ENCODE measurements at places on chromosomes 3 and 15.

DNA sequence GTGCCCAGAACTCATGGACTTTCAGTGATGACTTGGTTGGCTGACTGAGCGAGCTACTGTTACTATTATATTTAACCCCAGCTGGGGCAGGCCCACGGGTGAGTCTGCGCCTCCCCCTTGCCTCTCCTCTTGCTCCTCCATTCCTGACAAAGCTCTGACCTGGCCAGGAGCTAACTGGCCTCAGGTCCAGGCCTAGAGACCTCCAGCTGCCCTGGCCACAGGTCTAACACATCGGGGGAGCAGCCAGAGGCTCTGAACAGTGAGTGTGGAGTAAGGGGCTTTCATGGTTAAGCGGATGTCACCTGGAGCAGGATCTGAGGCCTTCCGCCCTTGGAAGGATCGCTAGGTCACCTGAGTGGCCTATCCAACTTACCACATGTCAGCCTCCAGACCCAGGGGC is 96.3 kb upstream of the HERC1 start:
- no peak for DNase-seq

- DNase-seq = no peak
Measured at GRCh38 chr3:85780806-85781205, 822.0 kb downstream of the CADM2 start.

GRCh38 chr3:177414093-177414492 is 216.8 kb upstream of the TBL1XR1 start:
- DNase-seq = no peak

DNA sequence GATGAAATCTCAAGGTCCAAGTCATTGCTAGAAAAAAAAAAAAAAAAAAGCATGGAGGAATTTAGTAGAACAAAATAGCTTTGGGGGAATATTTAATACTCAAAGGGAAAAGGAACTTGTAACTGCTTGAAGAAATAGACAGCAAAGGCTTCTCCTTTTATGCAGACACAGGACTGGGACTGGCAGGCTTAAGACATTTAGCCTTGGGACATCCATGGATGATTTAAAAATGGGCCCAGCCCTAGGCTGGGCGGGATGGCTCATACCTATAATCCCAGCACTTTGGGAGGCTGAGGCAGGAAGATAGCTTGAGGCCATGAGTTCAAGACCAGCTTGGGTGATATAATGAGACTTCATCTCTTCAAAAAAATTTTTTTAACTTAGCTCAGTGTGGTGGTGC is 19.8 kb downstream of the RPSA start:
- DNase-seq = no peak

DNA sequence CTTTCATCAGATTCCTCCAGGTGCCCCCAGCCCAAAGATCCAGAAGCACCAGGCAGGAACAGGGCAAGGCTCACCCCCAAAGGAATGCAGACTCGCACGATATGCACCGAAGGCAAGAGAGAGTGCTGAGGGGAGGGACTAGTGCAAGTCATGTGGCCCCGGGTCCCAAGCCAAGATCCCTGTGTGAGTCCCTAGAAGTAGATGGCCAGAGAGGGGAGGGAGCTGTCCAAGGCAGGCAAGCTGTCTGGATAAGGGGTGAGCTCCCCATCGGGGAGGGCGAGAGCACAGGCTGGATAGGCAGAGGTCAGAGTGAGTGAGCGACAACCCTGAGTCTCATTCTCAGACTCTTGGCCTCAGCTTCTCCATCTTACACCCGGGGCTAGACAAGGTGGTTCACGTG is 171.5 kb upstream of the LINGO1 start:
- no peak for DNase-seq
